MG63 (cell line): ENCODE measurements at places on chromosomes 13 and 19. TPM values are rescaled to one million over a fixed set of nuclear protein-coding genes. Genes with fewer than 3 reads are reported as not detected.
A peak's percentile ranks its signal among the peaks of the same experiment; 100 is the strongest.

PLIN4 gene
- not detected in 2 replicates for total RNA-seq

RDH13 gene
- 17.9 and 23.8 TPM in 2 replicates for total RNA-seq

PDX1 gene
- not detected in 2 replicates for total RNA-seq

NLRP7 gene
- not detected in 2 replicates for total RNA-seq

PSG4 gene
- not detected in 2 replicates for total RNA-seq

FPR1 gene
- total RNA-seq: not detected in 2 replicates

DNA sequence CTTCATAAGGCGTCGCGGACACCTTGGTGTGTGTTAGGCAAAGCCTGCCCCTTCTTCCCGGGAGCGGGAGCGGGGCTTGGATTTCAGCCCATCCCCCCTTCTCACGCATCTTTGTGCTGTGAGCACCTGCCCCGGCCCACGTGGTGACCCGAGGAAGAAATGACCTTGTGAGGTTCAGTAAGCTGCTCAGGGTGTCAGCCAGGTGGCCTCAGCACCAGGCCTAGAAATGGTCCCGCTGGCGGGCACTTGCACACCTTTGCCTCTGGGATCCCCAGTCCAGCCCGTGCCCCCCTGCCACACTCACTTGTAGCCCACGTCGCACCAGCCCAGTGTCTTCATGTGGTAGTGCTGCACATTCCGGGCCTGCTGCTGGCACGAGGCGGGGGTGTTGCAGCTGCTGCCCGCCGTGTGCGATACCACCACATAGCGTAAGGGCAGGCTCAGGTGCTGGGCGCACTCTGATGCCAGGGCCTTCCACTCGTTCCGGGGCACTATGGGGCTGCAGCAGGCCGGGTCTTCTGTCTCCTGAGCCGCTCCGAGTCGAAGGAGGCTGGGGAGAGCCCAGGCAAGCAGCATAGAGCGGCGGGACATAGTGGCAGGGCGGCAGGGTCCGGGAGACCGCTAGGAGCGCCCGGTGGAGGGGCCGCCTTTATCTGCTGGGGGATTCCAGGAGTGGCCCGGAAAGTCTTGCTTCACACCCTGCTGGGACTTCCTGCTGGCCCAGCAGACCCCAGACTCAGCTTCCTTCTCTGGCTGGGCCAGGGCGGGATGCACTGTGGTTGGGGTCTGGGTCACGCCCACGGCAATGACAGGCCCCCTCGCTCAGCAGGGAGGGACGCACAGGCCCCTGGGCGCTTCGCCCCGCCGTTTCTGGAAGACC is at the start of gene PGLYRP1:
Gene PGLYRP1, minus strand, starts transcription at position 623 of the 880 bp plus-strand sequence. Its CDS starts 32 bp downstream, at position 591.
- no peak for DNase-seq

DNA sequence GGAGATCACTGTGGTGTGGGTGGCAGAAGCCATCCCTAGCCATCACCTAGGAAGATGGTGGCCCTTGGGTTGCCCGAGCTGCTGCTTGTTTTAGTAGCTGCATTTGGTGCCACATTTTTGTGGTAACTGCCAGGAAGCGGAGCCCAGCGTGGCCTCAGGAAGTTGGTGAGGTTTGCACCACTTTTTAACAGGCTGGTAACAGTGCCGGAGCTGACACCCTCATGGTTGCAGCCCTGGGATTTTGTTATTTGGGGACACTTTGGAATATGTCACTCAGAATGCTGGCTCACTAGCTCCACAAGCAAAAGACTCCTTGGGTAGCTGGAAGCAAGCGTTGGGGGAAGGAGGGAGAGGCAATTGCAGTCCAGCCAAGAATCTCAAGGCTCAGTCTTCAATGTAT is 22.1 kb downstream of the ACTN4 start:
- no peak for DNase-seq

- DNase-seq: no peak
Observed at GRCh38 chr13:99528547-99528946, 27.3 kb downstream of the TM9SF2 start.

GRK1 gene
- total RNA-seq: not detected in 2 replicates

- peak; percentile 23 for DNase-seq
Observed at GRCh38 chr13:83895994-83896580, 13.8 kb upstream of the SLITRK1 start.

DNA sequence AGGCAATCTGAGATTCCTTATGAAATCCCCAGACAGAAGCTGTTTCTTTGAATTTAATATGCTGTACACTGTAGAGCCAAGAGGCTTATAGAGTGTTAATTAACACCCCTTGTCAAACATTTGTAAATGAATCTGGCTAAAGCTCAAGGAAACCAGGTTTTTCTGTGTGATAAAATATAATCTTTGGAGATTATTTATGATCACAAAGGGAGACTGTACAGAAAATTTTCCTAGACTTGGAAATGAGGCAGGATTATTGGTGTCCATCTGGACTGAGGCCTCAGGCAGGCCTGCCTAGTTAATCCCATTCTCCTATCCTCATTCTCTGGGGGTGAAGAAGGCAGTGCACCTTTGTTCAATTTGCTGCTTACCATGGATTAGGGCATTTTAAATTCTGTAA is 17.8 kb downstream of the KL start:
- no peak for DNase-seq

GRCh38 chr13:28322256-28322905 is 172.5 kb downstream of the FLT1 start:
- no peak for DNase-seq

DNA sequence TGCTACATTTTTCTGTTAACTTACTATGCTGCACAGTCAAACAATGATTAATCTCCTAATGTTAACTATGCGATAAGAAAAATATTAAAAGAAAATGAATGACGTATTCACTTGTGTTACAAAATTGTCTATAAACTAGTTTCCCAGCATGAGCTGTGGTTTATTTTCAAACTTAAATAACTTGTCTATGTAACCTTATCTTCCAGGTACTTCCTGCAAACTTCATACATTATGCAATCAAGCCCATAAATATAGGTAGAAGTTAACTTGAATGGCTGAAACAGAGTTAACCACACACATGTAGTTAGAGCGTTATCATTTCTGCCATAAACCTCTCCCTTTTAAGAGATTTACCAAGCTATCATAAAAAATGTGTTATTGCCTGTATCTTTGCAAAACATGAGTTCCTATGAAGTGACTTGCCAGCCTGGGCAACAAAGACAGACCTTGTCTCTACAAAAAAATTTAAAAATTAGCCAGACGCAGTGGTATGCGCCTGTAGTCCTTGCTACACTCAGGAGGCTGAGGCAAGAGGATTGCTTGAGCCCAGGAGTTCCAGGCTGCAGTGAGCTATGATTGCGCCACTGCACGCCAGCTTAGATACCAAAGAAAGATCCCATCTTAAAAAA is 17.7 kb upstream of the KLF5 start:
- no peak for DNase-seq

- DNase-seq: no peak
Observed at GRCh38 chr19:33124207-33125098, 7.5 kb upstream of the WDR88 start.

DNA sequence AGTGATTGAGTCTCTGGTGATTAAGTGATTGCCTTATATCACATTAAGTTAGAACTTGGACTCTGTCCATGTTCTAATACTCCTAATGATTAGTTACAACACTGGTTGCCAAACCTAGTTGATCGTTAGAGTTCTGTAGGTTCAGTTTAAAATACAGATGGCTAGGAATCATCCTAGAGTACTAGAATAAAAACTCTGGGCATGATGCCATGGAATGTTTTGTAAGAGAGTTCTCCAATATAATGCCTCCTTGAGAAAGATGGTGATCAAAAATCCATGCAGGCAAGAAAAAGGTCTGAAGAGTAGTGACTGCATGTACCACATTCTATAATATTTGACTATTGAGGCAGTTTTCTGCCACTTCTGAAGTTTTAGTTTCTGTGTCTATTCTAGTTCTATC is 176.3 kb downstream of the GPC5 start:
- DNase-seq: no peak

URAD gene
- not detected in 2 replicates for total RNA-seq

ZNF283 gene
- total RNA-seq: 5.4 and 9.0 TPM in 2 replicates

DNA sequence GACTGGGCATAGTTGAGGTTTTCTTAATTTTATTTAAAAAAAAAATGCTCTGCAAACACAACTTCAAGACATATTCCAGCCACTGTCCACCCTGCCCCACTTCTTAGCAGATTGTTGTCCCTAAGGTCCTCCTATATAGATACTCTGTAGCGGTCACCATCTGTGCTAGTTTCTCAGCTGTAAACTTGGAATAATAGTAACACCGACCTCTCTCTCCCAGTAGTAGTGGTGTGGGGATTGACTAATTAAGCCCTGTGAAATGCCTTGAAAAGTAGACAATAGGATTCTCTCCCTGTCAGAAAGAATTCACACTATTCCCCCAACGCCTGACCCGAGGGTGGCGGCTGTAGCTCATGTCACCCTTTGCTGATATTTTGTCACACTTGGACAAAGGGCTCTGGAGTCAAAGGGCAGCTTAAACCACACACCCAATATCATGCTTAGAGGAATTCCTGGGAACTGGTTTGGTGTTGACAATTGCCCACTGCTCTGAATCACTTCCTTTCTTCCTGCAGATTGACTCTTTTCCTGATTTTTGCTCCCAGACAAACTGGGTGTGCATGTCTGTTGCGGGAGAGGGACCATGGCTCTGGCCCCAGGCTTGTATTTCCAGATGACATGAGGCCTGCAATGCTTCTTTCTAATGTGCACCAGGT is 9.2 kb upstream of the SERP2 start:
- peak; percentile 12 for DNase-seq

GRCh38 chr13:54287062-54287764 is 1258.6 kb downstream of the OLFM4 start:
- no peak for DNase-seq
